ENCODE measurements at places on chromosomes 2 and 18. TPM values are rescaled to one million over a fixed set of nuclear protein-coding genes. Genes with fewer than 3 reads are reported as not detected.

The ANKRD62 gene
- polyA plus RNA-seq = 0.03 TPM

The ONECUT2 gene
- polyA plus RNA-seq = 0.14 TPM

DNA sequence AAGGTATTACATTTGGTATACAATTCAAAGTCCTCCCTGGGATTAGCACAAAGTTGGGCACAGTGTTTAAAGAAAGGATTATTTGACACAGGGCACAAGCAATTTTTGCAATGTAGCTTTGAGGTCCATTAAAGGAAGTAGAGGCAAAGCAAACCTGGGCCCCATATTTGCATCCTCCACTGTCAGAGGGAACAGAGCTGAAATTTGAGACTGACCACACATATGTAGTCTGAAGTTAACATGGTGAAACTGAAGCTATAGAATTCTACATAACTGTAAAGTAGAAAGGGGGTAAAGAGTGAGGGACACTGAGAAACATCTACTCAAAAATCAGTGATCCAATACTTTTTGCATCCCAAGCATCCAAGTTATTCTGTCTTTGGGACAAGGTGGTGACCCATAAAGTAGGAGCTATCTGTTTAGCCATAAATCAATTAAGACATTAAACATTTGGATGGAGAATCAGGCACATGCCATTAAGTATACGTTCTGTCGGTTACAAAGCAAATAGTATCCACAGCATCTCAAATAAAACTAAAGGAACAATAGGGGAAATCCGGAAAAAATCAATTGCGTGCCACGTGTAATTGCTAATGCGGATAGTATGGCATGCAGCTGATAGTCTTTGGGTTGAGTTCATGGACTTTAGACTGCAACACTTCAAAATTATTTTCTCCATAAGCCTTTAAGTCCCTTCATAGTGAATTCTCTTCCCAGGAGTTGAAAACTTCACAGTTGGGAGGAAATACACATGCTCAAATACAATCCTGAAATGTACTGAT is 72.6 kb downstream of the PLEKHM3 start:
- DNase-seq = no peak

The LRP2 gene
- polyA plus RNA-seq = 204 TPM

The GRP gene
- 0.53 TPM for polyA plus RNA-seq

DNA sequence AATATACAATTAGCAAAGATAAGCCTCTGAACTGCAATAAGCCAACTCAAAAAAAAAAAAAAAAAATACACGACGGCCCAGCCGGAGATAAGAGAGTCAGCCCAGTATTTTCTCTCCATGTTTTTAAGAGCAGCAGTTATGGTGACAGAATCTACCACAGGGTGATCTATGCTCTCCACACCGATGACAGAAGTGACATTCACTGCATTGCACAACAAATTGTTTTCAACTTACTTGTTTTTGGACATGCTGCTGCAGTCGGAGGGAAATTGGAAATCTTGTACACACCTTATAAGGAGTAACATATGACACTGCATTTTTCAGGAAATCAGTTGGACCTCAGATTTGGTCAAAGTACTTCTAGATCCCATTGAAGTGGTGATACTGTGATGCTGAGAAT is 23.3 kb upstream of the APOB start:
- no peak for DNase-seq

Data from renal pelvis (tissue), 12 donors.